ENCODE measurements at places on chromosomes 3 and 15.

DNA sequence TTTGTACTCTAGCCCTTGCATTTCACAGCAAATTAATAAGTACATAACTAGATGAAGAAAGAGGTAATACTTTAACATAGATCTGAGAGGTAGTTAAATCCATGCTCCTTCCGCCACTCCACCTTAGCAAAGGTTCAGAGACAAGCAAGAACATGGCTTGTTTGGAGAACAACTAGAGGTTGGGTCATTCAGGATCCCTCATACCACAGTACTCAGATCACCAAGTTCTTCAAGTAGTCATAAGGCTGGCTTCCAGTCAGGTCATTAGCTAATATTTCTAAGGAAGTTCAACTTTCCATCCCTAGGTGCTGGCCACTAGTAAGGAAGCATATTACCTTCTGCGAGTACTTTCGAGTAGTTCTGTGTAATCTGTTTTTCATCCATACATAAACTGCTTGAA is 44.1 kb downstream of the CD200R1 start:
- no peak for DNase-seq

GRCh38 chr15:96888764-96889163 is 558.3 kb downstream of the NR2F2 start:
- no peak for DNase-seq

- no peak for DNase-seq
Observed at GRCh38 chr15:74620636-74621545, 5.3 kb downstream of the CLK3 start.

DNA sequence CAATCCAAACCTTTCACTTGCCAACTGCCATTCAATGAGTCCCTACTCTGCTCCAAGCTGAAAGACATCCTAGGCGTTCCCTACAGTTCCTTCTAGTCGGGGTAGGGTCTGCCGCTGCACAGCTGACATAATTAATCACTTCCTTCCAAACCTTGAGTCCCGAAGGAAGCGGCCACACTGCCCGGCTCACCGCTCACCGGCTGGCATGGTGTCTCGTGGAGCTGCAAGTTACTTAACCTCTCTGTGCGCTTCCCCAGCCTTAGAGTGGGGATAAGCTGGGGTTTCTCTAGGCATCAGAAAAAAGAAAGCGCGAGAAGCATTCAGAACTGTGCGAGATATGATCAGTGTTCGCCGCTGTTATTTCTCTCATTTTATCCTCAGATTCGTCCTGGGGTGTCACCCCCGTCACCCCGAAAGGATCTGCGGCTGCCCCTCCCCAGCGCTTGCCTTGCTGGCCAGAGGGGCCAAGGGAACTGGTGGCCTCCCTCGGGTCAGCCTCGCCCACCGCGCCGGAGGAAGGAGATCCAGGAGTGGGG is 748 bp downstream of the MRPS25 start:
- no peak for DNase-seq

DNA sequence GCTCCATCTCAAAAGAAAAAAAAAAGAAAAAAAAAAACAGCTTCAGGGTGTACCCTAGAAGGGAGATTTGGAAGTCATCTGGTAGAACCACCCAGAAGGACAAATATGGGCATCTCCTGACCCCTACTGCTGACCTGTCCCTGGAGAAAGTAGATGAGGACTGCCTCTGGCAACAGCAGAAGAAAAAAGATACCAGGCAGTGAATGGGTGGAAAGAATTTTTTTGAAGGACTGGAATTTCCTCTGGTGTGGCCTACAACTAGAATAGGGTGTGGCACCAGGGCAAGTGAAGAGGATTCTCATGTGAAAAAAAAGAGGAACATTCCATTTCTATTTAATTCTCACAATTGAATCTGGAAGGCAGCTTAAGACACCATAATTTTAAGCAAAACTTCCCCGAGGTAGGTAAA is 3.1 kb downstream of the ANXA2 start:
- DNase-seq = no peak

GRCh38 chr15:93200081-93200836 is 111.2 kb upstream of the RGMA start:
- no peak for DNase-seq

GRCh38 chr15:68460166-68460565 is 28.2 kb upstream of the ITGA11 start:
- DNase-seq = no peak

Data from NCI-H2029 treated with DMSO at 0.1 percent for 48 hours (cell line).